BJ (cell line): ENCODE measurements at places on chromosomes 13 and 19. TPM values are rescaled to one million over a fixed set of nuclear protein-coding genes. Genes with fewer than 3 reads are reported as not detected.

Gene TMIGD2
- polyA plus RNA-seq, result not detected in 2 replicates

Gene RELB
- polyA plus RNA-seq, result 6.7 and 11.6 TPM in 2 replicates

Gene CLPTM1
- 65.2 and 127 TPM in 2 replicates for polyA plus RNA-seq

Gene ZNF211
- 7.8 and 11.3 TPM in 2 replicates for polyA plus RNA-seq

Gene ATP13A1
- 11.1 and 27.9 TPM in 2 replicates for polyA plus RNA-seq

Gene PLEKHA4
- 3.3 and 5.4 TPM in 2 replicates for polyA plus RNA-seq

Gene CEACAM16
- not detected in 2 replicates for polyA plus RNA-seq

Gene KLK1
- 0.15 and 0.17 TPM in 2 replicates for polyA plus RNA-seq

Gene FCGBP
- 0.01 TPM in 1 of 2 replicates, not detected in the other for polyA plus RNA-seq

GRCh38 chr19:18490728-18491127 is 31.1 kb downstream of the ELL start:
- DNase-seq, result no peak

GRCh38 chr19:9427941-9428340 is 7.4 kb downstream of the ZNF266 start:
- DNase-seq, result no peak

DNA sequence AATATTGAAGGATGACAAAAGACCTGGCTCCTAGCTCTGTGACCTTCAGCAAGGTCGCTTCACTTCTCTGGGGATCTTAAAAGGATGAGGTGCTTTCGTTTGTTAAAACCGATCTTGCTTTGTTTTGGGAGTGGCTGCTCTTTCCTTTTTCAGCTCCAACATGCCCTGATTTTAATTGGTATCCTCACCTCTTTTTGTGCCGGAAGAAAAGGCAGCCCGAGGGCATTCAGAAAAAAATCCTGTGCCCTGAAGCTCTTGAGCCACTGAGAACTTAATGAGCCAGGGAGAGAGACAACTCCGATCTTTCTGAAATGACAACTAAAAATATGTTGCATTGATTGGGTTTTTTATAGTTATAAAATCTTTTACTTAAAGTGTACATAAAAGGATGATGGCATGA is 19.4 kb downstream of the CLDN10 start:
- no peak for DNase-seq

GRCh38 chr19:58451358-58452101 is at the start of gene ZNF324B:
Gene ZNF324B (plus strand): TSS chr19:58451622. CDS start chr19:58453702, 2,080 bp downstream.
- peak; percentile 61 for DNase-seq

GRCh38 chr13:42363941-42364612 is 92.1 kb downstream of the AKAP11 start:
- no peak for DNase-seq

GRCh38 chr13:44573790-44574465 is 2.2 kb downstream of the TSC22D1 start:
- no peak for DNase-seq

GRCh38 chr13:113013878-113014751 is 45.1 kb downstream of the MCF2L start:
- no peak for DNase-seq

DNA sequence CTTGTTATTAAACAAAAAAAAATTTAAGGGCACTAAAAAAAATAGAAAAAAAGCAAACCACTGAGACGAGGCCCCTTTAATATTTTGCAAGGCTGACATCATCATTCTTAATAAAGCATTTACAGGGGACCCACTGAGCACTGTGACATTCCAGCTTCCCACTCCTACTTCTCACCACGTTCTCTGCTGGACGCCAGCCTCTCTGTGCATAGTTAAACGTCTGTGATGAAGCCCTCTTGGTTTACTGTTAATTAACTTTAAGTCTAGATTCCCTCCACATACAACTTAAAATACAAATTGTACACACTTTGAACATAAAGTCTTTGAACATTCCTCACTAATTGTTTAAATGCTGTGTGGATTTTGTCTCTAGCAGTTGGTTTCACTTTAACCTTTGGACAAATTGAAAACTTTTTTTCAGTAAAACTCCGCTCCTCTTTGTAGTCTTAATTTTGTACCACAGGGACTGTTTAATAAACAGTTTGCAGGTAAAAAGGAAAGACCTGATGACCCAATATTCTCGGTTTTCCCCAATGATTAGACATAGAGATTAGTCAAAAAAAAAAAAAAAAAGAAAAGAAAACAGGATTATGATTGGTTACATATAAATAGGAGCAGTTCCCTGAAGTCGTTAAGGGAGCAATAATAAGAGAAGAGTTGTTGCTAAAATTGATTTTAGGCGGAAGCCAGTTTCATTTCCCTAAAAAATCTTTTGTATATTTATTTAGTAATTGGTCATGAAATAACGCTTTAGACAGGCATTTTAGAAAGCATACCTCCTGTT is 219.8 kb downstream of the MZT1 start:
- no peak for DNase-seq

- DNase-seq, result no peak
Observed at GRCh38 chr19:51259348-51260245, 8.7 kb downstream of the SIGLECL1 start.

DNA sequence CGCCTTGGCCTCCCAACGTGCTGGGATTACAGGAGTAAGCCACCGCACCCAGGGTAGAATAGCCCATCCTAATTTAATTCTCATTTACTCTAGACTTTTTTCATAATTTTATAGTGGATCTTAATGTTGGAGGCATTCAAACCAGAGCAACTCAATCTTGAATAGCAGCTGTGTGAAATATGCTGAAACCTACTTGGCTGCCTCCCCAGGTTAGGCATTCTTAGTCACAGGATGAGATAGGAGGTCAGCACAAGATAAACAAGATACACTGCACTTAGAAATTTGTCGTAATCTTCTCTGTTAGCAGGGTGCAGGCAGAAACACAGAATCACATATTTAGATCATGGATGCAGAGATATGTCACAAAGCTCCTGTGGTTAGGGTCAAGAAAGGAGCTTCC is 2.7 kb upstream of the ZNF43 start:
- no peak for DNase-seq

DNA sequence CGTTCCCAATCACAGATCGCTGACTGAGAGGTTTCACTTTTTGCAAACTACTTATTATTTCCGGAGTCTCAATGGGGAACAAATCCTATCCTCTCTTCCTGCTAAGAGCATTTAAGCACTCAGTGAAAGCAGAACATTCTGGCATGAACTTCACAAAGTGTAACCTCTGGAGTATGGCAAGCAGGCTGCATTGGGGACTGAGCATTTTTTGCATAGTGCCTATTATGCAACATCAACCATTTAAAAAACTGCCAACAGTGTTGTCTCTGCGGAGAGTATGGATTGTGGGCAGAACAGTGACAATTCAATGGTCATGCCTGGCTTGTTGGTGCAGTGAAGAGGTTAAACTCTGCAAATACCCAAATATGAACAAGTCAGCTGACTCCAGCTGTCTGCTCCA is 484.6 kb downstream of the OLFM4 start:
- DNase-seq, result no peak

DNA sequence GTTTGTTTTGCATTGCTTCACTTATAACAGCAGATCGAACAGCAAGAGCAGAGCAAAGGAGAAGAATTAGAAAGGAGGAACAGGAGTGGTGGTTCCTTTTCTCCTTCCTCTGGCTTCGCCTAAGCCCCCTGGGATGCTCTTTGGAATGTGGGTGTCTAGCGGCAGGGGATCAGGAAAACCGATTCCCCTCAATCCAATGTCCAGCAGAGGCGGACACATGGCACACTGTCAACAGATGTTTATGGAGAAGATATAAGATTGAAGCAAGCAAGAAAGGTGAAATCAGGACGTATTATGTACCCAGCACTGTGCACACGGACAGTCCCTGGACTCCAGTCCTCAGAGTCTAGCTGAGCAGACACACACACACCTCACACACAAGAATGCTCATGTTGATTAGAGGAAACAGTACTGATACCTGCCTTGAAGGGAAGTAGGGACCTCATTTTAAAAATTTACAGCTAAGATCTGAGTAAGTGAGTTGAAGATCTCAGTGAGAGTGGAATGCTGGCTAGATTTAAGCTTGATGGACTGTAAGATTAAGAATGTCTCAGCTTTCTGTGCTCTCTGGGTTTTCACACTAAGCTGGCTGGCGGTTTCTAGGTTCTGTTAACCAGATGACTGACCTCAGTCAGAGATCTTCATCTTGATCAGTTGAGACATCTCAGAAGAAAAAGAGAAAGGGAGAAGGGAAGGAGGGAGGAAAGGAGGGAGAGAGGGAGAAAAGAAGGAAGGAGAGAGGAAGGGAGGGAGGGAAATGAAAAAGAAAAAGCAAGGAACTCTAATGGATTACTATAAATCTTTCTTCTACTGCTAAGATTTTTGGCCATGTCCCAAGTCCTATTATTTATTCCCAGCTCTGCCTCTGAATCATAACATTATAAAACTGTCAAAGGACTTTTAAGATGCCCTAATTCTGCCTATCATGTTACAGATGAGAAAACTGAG is 44.8 kb downstream of the FLT1 start:
- DNase-seq, result peak; percentile 19

DNA sequence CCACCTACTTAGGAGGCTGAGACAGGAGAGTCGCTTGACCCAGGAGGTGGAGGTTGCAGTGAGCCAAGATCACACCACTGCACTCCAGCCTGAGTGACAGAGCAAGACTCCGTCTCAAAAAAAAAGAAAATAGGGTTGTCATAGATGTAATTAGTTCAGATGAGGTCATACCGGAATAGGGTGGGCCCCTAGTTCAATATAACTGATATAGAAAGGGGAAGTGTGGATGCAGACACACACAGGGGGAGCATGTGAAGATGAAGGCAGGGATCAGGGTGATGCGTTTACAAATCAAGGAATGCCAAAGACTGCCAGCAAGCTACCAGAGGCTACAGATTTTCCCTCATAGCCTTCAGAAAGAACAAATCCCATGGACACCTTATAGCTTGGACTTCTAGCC is 24.3 kb upstream of the EEF1AKMT1 start:
- DNase-seq, result no peak

DNA sequence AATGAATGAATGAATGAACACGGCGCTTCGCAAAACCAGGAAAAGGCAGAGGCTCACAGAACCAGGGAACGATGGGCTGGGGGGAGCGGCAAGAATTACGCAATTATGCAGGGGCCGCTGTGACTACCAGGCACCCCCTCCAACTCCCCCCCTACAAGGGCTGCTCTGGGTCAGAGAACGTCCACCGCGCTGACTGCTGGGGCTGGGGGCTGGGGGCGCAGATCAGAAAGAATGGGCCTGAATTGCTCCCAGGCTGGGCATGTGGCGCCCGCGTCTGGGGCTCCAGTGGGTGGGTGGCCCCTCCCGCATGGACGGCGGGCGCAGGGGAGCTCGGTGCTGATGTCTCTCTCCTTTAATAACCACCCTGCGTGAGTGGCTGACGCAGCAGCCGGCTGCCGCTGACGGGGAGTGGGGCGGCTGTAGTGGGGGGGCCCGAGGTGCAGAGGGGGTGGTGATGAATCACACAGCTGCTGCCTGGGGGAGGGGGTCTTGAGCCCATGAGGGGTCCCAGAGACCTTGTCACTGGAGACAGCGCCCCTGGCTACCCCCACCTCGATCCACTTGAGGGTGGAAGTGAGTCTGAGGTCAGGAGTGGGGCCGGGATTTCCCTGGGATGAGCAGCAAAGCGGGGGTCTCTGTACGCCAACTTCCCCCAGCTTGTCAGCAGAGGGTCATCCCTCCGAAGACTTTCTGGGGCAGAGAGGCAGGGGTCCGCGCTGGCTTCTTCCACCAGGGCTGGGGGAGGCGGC is 1.5 kb upstream of the CIRBP start:
- no peak for DNase-seq

- DNase-seq, result peak; percentile 68
Observed at GRCh38 chr13:33111414-33112110, 95.3 kb downstream of the KL start.

DNA sequence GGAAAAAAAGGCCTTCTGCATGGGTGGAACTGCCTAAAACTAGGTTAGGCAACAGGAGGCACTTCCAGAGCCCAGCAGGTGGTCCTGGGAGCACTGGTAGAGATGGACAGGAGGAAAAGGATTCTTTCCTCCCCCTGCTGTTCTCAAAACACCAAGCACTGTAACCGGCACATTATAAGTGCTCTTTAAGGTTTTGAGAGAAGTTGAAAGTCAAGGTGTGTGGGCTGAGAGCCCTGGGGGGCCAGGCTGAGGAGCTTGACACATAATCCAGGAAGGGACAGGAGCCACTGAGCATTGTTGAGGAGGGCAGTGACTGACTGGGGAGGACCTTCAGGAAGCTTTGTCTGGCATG is 32.3 kb downstream of the SPATA13 start:
- DNase-seq, result no peak

GRCh38 chr13:52344108-52344507 is 61.9 kb downstream of the THSD1 start:
- DNase-seq, result no peak

DNA sequence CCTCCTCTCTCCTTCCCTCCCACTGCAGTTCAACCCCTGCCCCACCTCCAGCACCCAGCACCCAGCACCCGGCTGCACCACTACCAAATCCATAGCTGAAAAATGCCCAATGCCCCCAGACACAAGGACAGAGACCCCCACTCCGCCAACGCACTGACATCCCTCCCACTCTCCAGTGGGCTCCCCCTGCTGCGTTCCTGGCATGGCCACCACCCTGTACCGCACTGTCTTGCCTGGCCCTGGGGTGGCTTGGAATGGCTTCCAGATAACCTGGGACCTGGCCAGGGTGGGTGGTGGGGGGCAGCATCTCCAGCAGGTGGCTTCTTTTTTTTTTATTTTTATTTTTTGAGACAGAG is 5.8 kb upstream of the MKNK2 start:
- DNase-seq, result no peak

DNA sequence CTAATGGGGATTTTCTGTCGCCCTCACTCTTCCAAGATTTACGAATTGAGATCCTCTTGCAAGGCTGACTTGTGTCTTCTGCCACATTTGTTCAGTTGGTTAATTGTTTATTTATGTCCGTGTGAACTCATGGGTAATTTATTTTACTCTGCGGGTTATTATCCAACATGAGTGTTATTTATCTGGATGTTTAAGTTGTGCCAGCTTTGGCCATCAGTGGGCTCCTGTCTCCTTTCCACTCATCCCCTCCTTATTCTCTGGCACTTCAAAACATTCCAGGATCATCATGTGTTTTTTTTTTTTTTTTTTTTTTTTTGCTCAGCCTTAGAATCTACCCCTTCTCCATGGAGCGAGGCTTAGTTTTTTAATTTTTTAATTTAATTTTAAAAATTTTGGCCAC is 19.0 kb downstream of the ACP7 start:
- DNase-seq, result no peak

- DNase-seq, result no peak
Observed at GRCh38 chr13:110471833-110472162, 89.7 kb downstream of the RAB20 start.

GRCh38 chr19:4063369-4064148 is 3.1 kb downstream of the ZBTB7A start:
- DNase-seq, result no peak
